ENCODE measurements at places on chromosomes 6 and 20. TPM values are rescaled to one million over a fixed set of nuclear protein-coding genes. Genes with fewer than 3 reads are reported as not detected.

The GJA10 gene
- total RNA-seq = not detected

GRCh38 chr6:143732536-143732935, 54.8 kb downstream of the PHACTR2 start:
- no peak for DNase-seq

- DNase-seq = no peak
Measured at GRCh38 chr20:4880051-4880450, 121.3 kb downstream of the SLC23A2 start.

- no peak for DNase-seq
Measured at GRCh38 chr6:72712910-72713309, 91.0 kb downstream of the KCNQ5 start.

DNA sequence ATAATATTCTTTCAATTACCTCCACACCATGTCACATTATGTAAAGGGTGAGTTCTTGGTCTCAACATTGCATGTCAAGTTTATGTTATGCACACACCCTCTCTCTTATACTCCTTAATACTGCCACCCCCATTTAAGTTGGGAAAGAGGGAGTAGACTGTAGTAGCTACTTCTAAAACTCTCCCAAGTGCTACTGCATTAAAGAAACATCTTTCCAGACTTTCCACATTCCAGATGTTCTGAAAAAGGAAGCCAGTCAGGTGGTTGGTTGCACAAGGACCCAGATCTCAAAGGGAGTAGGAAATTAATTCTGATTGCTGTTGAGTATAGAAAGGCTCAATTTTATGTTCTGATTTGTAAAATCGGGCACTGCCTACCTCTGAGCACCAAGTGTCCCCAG, 419.5 kb downstream of the CD83 start:
- no peak for DNase-seq

DNA sequence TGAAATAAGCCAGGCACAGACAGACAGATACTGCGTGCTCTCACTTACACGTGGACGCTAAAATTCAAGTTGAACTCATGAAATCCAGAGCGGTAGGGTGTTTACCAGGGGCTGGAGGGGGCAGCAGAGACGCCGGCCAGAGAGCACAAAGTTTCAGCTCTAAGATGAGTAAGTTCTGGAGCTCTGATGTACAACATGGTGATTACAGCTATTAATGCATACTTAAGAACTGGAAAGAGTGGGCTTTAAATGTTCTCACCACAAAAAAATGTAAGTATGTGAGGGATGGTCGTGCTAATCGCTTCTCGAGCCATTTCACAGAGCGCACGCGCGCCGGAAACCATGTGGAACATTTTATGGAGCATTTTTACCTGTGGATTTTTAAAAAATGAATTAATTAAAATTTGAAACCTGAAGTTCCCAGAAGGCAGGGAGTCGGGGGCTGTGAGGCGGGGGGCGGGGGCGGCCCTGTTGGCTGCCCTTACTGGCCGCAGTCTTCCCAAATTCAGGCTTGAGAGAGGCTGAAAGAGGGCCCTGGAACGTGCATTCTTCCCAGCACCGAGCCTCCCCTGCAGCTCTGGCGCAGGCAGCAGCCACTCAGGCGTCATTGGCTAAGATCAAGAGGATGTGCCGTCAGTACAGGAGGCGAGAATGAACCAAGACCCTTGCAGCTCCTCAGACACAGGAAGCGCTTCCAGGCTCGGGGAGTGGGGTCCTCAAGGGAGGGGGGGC, 8.5 kb upstream of the SLCO4A1 start:
- no peak for DNase-seq

The TMEM239 gene
- not detected for total RNA-seq

The RAB32 gene
- 277 TPM for total RNA-seq

The TRIM15 gene
- total RNA-seq = not detected

- peak; percentile 26 for DNase-seq
Measured at GRCh38 chr6:84804720-84805119, 40.3 kb upstream of the TBX18 start.

- DNase-seq = peak; percentile 81
Measured at GRCh38 chr6:118542184-118542952, 5.7 kb upstream of the PLN start.

DNA sequence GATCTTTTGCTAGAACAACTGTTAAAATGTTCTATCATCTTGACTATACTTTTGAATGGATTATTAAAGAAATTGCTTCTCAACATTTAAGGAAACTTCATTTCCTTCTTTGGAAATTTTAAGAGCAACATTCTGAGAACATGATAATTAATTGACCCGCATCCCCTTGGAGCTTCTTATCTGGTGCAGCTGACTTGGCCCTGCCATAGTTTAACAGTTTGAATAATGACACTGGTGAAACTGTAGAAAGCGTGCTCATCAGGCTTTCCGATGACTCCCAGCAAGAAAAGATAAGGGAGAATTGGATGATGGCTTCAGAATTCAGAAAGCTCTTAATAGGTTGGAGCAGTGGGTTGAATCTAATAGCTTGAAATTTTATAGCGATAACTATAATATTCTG, 38.1 kb downstream of the SNX9 start:
- DNase-seq = no peak

DNA sequence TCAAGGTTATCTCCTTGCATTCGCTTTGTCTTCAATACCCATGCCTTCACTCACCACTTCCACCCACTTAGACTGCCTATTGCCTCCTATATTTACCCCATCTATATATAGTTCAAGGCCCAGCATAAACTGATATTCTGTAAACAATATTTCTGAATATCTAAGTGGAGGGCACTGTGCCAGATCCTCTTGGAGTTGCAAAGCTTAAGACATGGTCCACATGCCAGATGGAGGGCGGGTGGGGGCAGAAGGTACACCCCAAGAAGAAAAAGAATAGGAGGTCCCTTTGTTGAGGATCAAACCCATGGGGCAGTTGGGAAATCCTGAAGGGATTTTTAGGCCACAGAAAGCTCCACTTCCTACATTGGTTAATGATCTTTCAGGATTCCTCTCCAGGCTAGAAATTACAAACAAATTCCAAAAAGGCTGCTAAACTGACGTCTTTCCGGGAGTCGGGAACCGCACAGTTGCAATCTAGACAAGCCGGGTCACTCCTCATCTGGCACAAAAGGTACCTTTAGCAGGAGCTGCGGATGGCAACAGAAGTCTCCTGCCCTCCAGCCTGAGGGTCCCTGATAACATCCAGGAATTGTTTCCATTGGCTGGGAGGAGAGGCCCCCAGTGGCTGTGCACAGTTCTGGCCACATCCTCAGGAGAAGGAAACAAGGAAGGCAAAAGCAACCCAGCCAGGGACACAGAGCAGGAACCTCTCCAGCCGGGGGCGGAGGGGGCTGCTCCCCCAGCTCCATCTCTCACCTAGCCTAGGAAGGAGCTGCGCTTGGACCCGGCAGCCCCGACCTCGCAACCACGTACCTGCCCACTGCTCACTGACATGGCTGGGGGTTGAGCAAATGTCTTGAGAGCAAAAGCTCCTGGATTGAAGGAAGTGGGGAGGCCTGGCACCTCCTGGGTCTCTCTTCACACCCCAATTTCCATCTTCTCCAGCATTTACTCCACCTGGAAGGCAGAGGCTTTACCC, 5.9 kb upstream of the LPIN3 start:
- DNase-seq = peak; percentile 92

DNA sequence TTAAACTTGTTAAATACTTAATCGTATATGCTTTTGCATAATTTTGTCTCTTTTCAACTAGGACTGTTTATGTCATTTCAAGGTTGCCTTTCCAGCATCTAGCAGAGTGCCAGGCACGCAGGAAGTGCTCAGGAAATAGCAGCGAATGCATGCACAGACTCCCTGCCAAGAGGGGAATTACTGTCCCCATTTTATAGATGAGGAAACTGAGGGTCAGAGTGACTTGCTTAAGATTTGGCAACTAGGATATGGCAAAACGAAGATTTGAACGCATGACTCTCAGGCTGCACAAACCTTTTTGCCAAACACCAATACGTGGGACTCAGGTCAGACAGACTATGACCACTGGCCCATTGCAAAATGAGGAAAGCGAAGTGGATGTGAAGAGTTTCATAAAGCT, 22.5 kb downstream of the EYA2 start:
- no peak for DNase-seq

GRCh38 chr6:170497841-170498301, 55.2 kb downstream of the PSMB1 start:
- no peak for DNase-seq

The HINT3 gene
- total RNA-seq = 25.6 TPM

DNA sequence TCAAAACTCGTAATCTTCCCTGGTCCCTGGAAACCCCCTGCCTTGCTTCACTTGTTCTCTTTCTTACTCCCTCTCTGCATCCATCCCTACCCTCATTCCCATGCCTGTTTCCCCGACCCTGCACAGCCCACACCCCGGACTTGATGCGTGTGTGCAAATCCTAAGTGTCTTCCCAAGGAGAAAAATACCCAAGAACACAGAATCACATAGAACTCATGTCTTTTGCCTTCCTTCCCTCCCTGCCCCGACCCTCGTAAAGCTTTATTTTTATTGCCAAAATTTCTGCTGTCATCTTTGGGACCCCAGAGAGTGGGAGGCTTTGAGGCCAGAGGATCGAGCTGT, 169.6 kb upstream of the PMEPA1 start:
- no peak for DNase-seq

DNA sequence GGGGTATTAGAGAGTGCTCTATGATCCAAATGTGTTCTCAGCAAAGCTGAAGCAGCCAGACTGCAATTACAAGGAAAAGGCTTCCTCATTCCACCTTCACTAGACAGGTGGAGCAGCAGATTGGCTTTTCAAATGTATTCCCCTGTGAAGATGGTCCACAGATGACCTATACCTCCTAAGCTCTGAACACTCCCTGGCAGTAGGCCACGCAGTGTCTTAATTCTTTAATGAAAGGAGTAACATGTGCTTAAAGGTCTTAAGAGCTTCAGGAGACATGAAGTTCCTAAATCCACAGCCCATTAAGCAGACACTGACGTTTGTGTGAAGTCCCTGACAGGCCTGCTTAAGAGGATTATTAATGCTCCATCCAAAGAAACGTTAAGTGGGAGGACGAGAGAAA, 138.9 kb upstream of the NUP153 start:
- DNase-seq = no peak

The PROCR gene
- total RNA-seq = 76.4 TPM

The SIGLEC1 gene
- not detected for total RNA-seq

DNA sequence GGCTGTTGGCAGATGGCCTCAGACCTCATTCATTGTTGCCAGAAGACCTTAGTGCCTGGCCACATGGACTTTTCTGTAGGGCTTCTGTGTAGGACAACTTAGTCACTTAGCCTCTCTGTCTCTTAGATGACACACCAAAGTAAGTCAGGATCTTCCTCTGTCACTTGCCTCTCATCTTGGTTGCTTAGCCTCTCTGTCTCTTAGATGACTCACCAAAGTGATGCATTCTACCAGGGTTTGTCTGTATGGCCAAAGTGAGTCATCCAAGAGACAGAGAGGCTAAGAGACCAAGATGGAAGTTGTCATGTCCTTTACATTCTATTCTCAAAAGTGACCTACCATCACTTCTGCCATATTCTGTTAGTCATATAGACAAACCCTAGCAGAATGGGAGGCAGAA, 255.9 kb upstream of the DEFB112 start:
- peak; percentile 9 for DNase-seq

- peak; percentile 97 for DNase-seq
Measured at GRCh38 chr6:150142097-150142669, 661 bp upstream of the PPP1R14C start.

The TNF gene
- total RNA-seq = 7.8 TPM

The HLA-DPA1 gene
- total RNA-seq = 7.0 TPM

The PLN gene
- total RNA-seq = not detected

DNA sequence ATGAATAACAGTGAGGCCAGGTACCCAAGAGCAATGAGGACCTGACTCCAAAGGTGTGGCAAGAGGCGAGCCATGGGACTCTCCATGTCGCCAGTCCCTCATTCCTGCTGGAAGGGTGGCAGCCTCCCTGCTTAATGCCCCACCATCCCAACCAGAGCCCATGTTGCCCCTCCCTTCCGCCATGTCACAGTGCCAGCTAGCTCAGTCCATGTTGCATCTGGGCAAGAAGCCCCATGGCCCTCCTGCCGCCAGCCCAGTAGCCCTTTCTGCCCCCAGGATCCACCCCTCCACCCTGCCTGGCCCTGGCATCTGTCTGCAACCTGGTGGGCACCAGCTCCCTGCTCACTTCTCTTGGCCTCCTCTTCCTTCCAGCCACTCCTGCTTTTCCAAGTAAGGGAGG, 6.0 kb upstream of the CPNE5 start:
- DNase-seq = no peak

The ETV7 gene
- total RNA-seq = 0.87 TPM

DNA sequence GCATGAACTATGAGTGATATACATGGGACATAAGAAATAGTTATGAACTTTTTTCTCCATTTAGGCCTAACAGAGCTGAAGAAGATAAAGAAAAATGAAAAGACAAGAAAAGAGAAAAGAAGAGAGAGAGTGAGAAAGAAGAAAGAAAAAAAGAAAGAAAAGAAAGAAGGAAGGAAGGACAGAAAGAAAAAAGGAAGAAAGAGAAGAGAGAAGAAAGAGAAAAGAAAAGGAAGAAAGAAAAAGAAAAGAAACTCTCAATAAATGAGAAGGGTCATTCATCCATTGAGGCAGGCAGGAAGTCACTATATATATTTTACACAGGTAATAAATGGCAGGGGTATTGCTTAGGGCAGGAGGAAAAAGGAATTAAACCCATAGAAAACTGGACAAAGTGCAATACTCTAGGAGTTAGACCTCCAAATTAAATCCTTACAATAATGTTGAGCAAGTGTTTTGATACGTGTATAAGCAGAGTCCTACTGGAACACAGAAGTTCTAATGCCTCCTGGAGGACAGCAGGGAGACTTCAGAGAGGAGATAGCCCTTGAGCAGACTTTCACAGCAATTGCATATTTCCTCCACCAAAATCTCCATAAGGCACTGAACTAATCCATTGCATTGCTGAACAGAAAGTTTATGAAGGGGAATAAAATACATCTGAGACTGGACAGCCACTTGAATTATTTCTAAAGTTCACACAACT, 86.4 kb upstream of the TENT5A start:
- DNase-seq = no peak

Measured in renal cortical epithelial cell (primary cell).